Activated T-helper 17 cell treated with anti-CD3 and anti-CD28 coated beads, Interleukin-2, amount 50 U/mL, for 72 hours (primary cell): ENCODE measurements at places on chromosomes 3 and 15. TPM values are rescaled to one million over a fixed set of nuclear protein-coding genes. Genes with fewer than 3 reads are reported as not detected.

P2RY12 gene
- not detected for total RNA-seq

BSN gene
- total RNA-seq: 0.22 TPM

SLC9A9 gene
- total RNA-seq: 15.2 TPM

ANKRD34C gene
- total RNA-seq: not detected

VGLL3 gene
- not detected for total RNA-seq

ERC2 gene
- total RNA-seq: not detected

PLA1A gene
- 0.34 TPM for total RNA-seq

GDPGP1 gene
- 8.2 TPM for total RNA-seq

COL6A5 gene
- not detected for total RNA-seq

RNU5B-1 gene
- total RNA-seq: 14.1 TPM

SLC22A14 gene
- total RNA-seq: 0.11 TPM

TMEM212 gene
- total RNA-seq: not detected

DNA sequence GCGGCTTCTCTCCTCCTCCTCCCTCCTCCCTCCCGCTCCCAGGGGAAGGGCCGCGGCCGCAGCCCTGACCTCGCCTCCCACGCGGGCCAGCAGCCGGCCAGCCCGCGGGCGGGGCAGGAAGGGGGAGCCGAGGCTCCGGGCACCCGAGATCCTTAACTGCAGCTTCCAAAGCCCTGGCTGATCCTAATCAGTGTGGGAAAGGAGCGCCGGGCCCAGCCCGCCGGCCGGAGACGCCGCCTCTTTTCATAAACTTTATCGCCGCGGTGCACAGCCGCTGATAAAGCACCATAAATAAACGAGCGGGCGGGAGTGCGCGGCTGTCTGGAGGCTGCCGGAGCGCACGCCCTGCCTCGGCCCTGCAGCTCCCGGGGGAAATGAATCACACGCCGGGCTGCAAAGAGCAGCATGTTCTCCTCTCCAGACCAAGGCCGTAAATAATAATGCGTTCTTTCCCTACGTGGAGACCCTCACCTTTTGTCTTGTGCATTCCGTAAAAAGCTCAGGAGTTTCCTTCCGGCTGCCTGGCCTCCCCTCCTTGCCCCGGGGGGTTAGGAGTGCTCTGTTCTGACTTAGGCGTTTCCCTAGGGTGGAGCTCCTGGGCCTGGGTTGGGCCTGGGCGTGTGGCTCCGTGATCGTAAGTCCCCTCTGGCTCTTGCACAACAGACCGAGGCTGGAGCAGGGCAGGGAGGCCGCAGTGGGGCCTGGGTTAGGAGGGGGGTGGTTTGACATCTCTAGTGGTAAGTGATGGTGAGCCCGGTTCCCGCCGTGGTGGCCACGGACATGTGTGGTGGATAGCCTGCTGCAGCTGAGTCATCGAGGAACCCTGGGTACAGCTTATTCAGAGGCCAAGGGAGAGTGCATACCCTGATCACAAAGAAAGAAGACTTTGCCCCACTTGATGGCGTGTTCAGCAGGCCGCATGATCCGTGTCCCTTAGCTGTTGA, 132.6 kb upstream of the HES1 start:
- ATAC-seq: peak; percentile 89

DNA sequence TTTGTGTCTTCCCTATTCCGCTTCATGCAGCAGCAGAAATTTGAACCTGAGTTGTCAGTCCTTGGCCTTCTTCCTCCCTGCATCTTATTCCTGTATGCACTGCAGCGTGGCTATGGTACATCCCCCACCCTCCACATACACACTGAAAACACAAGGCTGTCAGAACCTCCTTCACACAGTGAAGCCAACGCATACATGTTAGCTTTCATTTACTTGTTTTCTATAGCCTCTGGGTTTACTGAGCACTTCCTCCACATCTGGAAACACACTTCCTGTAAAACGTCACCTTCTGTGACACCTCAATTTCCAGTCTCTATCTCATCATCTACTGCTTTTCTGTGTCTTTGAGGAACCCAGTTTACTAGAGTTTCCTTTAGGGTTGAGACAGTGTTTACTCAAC, 47.0 kb downstream of the SUSD5 start:
- ATAC-seq: peak; percentile 60

DNA sequence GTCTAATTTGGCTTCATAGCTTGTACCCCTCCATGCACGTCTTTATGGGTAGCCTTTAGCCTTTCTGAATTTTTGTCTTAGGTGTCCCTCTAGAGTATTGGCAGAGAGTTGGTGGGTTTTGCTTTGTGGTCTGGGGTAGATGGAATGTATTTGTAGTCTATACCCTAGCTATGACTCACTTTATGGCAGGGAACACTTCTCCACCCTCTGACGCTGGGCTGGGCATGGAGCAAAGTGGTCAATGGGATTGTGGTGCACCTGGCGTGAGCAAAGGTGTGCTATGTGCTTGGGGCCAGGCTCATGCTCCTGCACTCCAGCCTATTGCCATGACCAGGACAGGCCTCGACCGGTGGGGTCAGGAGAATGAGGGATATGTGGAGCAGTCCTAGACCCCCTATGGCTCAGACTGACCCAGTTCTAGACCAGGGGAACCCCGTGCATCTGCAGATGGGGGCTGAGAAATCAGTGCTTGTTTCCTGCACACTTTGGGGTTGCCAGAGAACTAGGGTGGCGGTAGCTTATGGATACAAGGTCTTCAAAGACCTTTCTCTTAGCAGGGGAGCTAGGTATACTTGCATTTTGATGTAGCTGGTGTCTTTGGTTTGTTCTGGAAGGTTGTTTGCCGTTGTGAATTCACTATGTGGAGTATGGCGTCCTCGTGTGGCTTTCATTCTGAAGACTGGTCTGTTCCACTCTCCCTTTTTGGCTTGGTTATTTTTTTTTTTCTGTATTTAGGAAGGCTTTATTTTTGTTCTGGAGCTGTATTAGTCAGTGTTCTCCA, 49.4 kb upstream of the RPL32 start:
- no peak for ATAC-seq

GRCh38 chr15:63922261-63922904, 88.6 kb upstream of the HERC1 start:
- no peak for ATAC-seq

DNA sequence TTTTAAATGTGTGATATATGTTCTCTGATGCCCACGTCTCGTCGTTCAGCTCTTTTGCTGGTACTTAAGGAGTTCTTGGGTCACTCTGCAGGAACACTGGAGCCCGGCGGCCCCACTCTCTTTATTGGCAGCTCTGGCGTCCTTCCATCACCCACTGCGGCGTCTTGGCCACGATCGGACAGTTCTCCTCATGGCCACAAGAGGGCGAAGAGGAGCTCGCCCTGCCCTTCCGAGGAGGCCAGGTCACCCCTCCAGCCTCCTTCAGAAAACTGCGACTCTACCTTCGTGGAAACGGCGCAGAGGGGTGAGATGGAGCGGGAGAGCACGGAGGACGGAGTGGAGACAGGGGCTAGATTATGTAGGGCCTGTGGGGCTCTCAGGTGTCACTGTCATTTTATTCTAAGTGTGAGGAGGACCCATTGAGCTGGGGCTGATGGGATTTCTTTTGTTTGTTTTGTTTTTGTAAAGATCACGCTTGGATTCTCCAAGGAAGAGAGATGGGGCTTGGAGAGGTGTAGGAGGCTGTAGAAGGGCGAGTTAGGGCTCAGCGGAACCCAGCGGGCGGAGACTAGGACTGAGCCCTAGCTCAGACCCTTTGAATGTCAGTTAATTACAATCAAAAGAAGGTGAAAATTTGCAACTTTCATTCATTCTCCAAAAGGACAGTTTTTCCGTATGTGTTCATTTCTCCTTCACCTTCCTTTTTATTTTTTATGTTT, 28.0 kb upstream of the GABRA5 start:
- ATAC-seq: no peak

- peak; percentile 17 for ATAC-seq
Measured at GRCh38 chr3:171959532-171960089, 79.8 kb upstream of the FNDC3B start.

GRCh38 chr3:182479419-182480336, 313.6 kb upstream of the ATP11B start:
- ATAC-seq: no peak

GRCh38 chr3:27293939-27294338, 75.2 kb downstream of the NEK10 start:
- no peak for ATAC-seq

GRCh38 chr3:13475871-13476590, 4.1 kb upstream of the HDAC11 start:
- ATAC-seq: no peak

DNA sequence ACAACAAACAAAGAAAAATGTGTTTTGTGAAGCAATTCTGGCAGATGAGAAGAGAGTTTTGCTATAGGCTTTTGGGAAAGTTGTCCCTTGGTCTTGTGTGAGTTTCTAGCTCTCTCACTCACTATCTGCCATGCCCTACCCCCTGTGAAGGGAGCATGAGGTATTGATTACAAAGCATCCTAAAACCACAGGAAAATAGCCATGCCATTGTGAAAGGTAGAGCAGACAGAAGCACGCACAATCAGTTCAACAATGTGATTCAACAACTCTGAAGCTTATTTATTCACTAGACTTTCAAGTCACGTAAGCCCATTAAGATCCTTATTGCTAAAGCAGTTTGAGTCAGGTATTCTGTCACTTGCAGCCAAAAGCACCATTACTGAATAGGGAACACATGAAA, 6.5 kb upstream of the AQR start:
- no peak for ATAC-seq

DNA sequence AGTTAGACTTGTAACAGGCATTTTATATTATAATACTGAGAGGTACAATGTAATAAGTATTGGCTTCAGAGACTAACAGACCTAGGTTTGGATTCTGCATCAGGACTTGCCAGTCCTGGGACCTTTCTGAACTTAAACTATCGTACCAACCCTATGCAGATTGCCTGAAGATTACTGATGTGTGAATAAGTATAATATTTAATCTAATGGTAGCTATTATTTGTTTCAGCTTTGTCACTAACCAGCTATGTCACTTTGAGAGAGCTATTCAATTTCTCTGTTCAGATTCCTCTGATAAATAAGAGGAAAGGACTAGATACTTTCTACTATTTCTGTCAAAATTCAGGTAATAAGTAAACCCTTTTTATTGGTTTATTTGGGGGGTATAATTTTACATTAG, 184.4 kb upstream of the NECTIN3 start:
- ATAC-seq: no peak

GRCh38 chr15:38504680-38505467, 50.9 kb downstream of the FAM98B start:
- ATAC-seq: peak; percentile 55

GRCh38 chr15:90095521-90095959, 6.7 kb downstream of the IDH2 start:
- peak; percentile 54 for ATAC-seq

DNA sequence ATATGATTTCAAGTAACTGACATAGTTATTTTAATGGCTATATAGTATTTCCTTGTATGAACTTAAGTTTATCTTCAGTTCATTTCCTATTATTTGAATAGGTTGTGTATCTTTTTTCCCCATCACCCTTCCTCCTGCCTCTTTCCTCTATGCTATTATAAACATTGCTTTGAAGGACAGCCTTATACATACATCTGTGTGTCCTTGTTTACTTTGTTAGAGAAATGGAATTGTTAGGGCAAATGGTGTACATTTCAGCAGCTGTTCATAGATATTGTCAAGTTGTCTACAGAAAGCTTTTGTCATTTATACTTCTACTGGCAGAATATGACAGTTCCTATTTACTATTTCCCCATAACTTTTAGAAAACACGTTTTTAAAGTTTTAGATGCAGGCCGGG, 18.4 kb downstream of the AKAP13 start:
- no peak for ATAC-seq

GRCh38 chr3:117526470-117527079, 817.0 kb downstream of the TUSC7 start:
- no peak for ATAC-seq

DNA sequence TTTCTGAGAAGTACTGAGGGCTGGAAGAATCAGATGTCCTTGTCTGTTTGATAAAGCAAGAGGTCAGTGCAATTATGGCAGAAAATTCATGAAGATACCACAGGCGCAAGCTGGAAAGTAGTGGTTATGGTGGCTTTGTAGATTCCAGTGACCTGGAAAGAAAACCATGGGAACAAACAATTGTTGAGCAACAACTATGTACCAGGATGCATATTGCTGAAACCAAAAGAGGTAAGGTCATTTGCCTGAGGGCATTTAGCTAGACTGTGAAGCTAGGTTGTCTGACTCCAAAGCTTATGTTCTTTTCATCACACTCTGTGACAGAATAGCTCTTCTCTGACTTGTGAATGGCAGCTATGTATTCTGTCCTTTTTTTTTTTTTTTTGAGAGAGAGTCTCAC, 74.0 kb downstream of the B3GALNT1 start:
- ATAC-seq: no peak

GRCh38 chr3:141921316-141921715, 44.9 kb downstream of the ATP1B3 start:
- ATAC-seq: no peak

GRCh38 chr15:27595211-27595610, 503.9 kb downstream of the OCA2 start:
- ATAC-seq: no peak

GRCh38 chr3:11996480-11996879, 7.7 kb upstream of the SYN2 start:
- ATAC-seq: no peak

- ATAC-seq: no peak
Measured at GRCh38 chr3:11539677-11540076, 104.0 kb downstream of the VGLL4 start.
